ENCODE measurements at places on chromosomes 6 and 20.

DNA sequence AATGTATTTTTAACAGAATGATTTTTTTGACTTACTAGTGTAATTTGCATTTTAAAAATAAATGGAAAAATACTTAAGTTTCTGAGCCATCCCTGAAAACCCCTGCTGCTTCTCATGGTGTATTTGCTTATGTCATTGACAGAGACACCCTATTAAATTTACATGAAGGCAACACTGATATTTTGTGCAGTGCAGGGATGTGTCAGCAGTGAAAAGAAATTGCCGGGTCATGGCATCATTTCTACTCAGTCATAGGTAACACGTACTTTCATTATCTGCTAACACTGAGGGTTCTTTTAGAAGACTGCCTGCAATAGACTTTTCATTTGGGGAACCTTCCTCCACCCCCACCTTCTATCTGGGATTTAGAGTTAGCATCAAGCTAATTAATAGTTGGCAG, 136.7 kb upstream of the RNF217 start:
- DNase-seq, result no peak

DNA sequence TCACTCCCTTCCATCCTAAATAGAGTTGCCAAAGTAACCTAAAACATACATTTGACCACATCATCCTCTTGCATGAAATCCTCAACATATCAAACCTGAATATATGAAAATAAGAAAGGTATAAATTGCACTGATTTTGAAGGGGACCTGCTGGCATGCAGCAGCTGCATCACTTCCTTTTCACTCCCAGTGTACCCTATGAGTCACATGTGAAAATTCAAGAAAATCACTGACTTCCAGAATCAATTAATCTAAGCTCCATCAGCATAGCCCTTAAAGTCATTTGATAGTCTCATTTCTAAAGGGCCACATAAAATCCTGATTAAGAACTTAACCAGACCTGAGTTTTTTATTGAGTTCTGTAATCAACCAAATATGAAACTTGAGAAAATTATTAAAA, 24.3 kb downstream of the SNX14 start:
- no peak for DNase-seq

- no peak for DNase-seq
These were observed 12.2 kb downstream of the PPARD start for GRCh38 chr6:35354361-35355135.

GRCh38 chr6:158556113-158556512, 3.8 kb upstream of the TMEM181 start:
- no peak for DNase-seq

DNA sequence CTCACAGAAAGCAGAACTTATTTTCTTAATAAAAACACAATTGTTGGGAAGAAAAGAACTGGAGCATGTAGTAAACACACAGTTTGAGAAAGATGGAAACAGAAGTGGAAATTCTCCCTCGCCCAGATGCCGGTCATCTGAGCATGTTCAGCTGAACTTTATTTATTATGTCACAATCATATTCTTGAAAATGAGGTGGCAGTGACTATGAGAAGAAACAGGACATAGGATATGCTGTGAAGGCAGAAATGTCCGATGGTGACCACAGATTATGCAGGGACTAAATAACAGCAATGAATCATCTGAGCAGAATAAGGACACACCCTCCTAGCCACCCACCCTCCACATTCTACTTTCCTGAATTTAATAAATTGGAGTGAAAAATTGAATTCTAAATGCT, 425.3 kb upstream of the NOX3 start:
- DNase-seq, result no peak

DNA sequence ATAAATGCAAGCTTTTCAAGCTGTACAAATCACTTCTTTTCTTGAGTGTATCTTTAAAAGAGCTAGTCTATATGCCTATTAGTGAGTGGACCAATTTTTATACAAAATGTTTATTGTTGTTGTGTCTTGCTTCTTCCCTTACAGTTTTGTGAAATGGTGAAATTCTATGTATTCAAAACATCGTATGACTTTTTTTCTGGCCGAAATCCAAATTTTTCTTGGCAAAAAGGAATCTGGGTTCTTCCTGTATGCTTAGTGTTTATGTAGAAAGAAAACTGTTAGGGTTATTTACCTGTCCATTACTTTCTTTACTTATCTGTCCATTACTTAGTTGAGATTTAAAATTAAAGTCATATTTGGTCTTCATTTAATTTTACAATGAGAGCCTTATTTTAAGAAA, 153.9 kb downstream of the MMS22L start:
- DNase-seq, result no peak

DNA sequence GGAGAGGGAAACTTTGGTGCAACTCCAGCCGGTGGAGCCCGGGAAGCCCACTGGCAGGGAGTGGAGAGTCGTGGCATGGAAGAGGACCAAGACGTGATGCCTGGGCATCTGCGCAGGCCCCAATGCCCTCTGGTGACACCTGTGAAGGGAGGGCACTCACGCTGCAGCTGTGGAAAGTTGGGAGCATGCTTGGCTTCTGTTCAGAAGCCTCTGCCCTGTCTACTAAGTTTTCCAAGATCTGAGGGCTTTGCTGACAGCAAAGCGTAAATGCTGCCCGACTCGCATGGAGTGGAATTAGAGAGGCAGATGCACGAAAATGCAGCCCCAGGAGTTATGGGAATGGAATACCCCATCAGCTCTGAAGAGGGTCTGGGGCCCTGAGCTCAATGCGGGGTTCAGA, 75.7 kb downstream of the SYNDIG1 start:
- DNase-seq, result no peak

GRCh38 chr6:87210979-87211378, 55.6 kb downstream of the ZNF292 start:
- DNase-seq, result no peak

DNA sequence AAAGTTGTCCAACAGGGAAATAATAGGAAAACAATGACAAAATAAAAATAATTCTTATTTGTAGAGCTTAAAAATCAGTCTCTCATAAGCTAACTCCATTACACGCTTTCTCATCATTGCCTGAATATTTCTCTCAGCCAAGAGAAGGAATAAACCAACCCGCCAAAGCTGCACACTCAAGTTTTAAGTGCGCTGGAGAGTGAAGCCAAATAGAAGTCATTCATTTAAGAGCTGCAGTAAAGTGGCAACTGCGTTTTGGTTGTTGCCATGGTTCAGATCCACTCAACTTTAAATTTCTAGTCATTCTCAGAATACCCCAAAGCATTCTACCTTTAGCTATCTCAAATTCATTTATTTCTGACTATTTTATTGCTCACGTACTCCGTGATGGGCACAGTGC, 230.7 kb downstream of the CBLN4 start:
- DNase-seq, result no peak

All from NCI-H1092 treated with DMSO at 0.1 percent for 48 hours (cell line).